Endothelial cell of umbilical vein (primary cell): ENCODE measurements at places on chromosomes 12 and 14.

GRCh38 chr12:41981013-41981412 is 163.7 kb downstream of the GXYLT1 start:
- no peak overlapping the region for H3K4me3 ChIP-seq
- H3K36me3 ChIP-seq = no peaks in the 10 kb centered on the region
- no peaks in the 10 kb centered on the region for H3K27me3 ChIP-seq
- no peak overlapping the region for H3K27ac ChIP-seq
- no peaks in the 10 kb centered on the region for H3K4me1 ChIP-seq
- no peak for DNase-seq

- H3K4me3 ChIP-seq = no peak overlapping the region
- peaks cover 3% of the 10 kb centered on the region for H3K36me3 ChIP-seq
- no peaks in the 10 kb centered on the region for H3K27me3 ChIP-seq
- DNase-seq = no peak
- no peak overlapping the region for H3K27ac ChIP-seq
- peaks cover 3% of the 10 kb centered on the region for H3K4me1 ChIP-seq
Measured at GRCh38 chr12:76288218-76288617, 60.0 kb downstream of the BBS10 start.

DNA sequence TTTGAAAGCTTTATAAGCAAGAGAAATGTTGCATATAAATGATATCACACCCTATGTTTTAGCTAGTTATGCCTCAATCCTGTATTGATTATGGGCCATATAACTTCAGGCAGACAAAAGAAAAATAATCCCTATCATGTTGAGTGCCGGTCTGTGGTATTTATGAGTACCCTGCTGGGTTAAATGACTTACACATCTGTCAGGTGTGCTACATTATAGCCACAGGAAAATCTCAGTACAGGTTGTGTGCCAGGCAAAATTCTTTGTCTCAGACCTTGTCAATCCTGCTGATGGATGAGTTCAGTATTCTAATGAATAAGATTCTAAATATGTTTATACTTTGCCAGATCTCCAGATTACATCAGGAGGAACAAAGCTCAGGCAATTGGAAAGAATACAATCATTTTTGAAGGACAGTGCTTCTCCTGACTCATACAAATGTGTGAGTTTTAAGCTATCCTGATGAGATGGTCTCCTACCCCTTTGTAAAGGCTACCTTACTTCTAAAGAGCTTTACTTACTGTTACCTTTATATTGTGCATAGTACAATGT is 109.8 kb upstream of the FOXG1 start:
- DNase-seq = no peak
- no peak overlapping the region for H3K27ac ChIP-seq

GRCh38 chr12:117134059-117134458 is 34.8 kb upstream of the TESC start:
- H3K36me3 ChIP-seq = no peaks in the 10 kb centered on the region
- DNase-seq = peak; percentile 24
- peaks cover 4% of the 10 kb centered on the region for H3K4me1 ChIP-seq
- H3K27ac ChIP-seq = no peak overlapping the region
- H3K4me3 ChIP-seq = no peak overlapping the region

GRCh38 chr14:105941226-105942166 is 415.1 kb downstream of the TMEM121 start:
- no peak overlapping the region for H3K4me3 ChIP-seq
- H3K4me1 ChIP-seq = no peaks in the 10 kb centered on the region
- DNase-seq = no peak

GRCh38 chr12:125145196-125145595 is 80.0 kb downstream of the AACS start:
- no peaks in the 10 kb centered on the region for H3K36me3 ChIP-seq
- peaks cover 7% of the 10 kb centered on the region for H3K4me1 ChIP-seq
- DNase-seq = no peak
- no peaks in the 10 kb centered on the region for H3K27me3 ChIP-seq
- H3K27ac ChIP-seq = no peak overlapping the region

- H3K36me3 ChIP-seq = no peaks in the 10 kb centered on the region
- no peak overlapping the region for H3K4me3 ChIP-seq
- no peak for DNase-seq
- H3K27me3 ChIP-seq = peaks cover 7% of the 10 kb centered on the region
- H3K4me1 ChIP-seq = no peaks in the 10 kb centered on the region
- no peak overlapping the region for H3K27ac ChIP-seq
Measured at GRCh38 chr14:36751920-36752319, 90.3 kb downstream of the PAX9 start.
